Left hindlimb (tissue), 1 donor: ENCODE measurements at places on chromosomes 4 and X.

DNA sequence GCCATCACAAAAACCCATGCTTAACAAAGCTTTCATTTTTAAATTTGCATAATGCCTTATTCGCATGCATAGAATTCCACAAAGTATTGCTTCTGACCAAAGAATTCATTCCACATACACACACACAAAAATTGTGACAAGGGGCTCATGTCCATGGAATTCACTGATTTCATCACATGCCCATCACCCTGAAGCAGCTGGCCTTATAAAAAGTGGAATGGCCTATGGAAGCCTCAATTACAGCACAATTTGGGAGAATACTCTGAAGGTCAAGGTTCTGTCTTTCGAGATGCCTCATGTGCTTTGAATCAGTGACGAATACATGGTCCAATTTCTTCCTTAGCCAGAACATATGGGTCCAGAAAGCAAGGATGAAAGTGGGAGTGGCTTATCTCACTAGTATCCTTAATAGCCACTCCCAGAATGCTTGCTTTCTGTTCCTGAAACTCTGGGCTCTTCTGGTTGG is 165.7 kb downstream of the KDR start:
- no peak for DNase-seq

DNA sequence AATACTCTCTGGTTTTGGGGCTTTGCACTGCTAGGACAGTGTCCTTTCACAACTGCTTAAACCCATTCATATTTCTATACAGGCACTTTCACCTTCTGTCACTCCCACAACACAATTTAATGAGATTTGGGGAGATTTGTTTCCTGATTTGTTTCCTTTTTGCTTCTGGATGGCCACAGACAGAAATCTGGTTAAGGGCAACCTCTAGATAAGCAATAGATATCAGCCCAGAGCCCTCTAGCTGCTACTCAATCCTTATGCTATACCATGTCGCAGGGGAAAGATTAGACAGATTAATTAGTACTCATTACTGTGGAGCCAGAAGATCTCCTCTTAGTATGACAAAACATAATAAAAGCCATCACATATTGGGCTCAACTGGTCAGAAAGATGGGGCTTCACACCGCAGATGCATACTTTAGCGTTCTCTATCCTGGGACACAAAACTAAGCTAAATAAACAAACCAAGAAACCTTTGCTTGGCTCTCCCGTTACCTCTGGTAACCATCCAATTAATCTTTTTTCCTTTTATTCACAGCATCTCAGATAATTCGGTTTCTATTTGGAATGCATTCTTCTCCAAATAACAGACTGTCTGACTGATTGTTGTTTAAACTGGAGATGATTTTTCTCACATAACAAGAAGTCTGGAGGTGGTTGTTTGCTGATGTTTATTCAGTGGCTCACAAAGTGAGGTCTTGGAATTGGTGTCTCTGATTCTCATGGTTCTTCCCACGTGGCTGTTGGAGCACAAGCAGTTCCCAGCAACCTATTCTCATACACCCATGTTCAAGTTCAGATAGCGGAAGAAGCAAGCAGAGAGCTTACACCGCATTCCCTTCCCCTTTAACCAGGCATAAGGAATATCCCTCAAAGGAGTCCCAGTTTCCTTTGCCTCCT is 41.0 kb upstream of the ZNF330 start:
- no peak for DNase-seq

- DNase-seq = no peak
These were observed 248.7 kb downstream of the ARHGAP10 start for GRCh38 chr4:147980586-147980985.

GRCh38 chrX:154549766-154550165 is 2.3 kb downstream of the IKBKG start:
- no peak for DNase-seq

DNA sequence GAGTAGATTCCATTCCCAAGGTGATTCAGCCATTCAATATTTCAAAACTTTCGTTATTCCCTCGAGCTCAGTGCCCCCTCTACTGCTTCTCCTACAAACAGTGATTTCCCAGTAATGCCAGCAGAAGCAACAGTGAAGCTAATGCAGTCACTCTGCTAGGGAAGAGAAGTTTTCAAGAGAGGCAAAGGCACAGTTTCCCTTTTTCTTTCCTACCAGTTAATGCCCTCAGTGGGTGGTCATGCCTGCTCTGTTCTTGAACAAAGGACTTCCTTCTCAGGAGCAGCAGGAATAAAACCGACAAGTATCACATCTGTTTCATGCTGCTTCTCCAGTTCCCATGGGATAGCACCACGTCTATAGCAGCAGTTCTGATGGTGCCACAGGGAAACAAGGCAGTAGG is 317.2 kb downstream of the TENM3 start:
- DNase-seq = no peak

- DNase-seq = no peak
These were observed 131.8 kb downstream of the SCFD2 start for GRCh38 chr4:53234111-53234510.

DNA sequence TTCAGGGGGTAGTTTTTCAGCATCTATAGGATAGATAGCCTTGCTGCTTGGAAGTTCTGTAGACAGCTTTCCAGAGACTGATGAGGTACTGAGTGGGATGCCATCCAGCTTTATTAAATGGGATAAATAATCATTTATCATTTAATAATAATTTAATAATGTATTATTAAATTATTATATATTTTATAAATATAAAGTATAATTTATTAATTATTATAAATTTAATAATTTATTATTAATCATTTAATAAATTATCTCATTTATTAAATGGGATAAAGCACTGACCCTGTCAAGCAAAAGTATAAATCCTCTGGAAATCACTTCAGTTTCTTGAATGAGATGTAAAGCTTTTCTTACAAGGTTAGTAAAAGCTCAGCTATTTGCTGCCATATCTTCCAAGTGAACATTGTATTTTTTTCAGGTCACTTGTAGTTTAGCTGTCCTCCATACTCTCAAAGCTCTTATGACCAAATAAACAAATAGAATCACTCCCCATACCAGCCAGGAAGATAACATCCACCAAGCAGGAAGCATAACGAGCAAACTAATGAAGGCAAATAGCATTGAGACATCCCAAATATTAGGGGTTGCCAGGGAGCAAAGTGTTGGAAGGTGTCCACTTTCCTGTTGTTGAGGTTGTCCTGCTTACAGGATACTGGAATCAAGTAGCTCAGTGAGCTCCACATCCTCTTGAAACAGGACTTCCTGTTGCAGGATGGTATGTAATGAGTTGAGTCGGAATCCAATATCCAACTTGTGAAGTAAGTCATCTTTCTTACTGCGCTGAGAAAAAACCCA is 88.9 kb downstream of the ZNF674 start:
- DNase-seq = no peak

DNA sequence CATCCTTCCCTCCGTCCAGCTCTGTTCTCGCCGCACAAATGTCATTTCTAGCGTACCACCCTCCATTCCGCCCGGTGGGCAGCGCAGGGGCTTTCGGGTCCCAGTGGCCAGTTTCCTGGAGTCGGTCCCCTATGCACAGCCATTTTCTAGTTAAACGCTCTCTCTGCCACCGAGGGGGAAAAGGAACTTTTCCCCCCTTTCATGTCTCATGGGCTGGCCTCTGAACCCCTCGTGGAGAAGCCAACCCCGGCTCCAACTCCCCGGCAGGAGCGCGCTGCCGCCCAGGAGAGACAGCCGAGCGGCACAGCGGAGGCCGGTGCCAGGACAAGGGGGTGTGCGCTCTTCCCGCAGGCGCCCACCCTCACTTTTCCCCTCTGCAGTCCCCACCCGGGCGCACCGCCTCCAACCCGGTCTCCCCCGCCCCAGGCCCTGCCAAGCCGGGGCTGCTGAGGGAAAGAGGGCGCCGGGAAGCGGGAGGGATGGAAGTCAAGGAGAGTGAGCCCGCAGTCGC is 662 bp downstream of the APBB2 start:
- peak; percentile 58 for DNase-seq

- DNase-seq = peak; percentile 36
These were observed 1.5 kb upstream of the SLC16A2 start for GRCh38 chrX:74419864-74420195.

DNA sequence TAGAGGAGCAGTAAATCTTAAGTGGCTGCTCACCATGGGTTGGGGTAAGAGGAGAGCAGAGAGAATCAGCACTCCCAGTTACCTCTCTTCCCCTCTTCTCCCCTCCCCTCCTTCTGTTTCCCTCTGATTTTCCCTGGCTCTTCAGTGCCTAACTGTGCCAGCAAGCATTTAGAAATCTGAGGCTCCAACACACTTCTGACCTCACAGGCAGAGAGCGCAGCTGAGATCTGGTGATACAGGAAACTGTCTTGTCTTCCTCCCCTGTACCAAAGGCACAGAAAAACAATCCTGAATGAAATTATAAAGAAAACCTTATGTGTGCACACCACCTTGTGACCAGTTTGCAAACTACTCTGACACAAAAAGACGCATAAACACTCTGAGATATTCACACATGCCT is 82.4 kb upstream of the SMIM10 start:
- no peak for DNase-seq

DNA sequence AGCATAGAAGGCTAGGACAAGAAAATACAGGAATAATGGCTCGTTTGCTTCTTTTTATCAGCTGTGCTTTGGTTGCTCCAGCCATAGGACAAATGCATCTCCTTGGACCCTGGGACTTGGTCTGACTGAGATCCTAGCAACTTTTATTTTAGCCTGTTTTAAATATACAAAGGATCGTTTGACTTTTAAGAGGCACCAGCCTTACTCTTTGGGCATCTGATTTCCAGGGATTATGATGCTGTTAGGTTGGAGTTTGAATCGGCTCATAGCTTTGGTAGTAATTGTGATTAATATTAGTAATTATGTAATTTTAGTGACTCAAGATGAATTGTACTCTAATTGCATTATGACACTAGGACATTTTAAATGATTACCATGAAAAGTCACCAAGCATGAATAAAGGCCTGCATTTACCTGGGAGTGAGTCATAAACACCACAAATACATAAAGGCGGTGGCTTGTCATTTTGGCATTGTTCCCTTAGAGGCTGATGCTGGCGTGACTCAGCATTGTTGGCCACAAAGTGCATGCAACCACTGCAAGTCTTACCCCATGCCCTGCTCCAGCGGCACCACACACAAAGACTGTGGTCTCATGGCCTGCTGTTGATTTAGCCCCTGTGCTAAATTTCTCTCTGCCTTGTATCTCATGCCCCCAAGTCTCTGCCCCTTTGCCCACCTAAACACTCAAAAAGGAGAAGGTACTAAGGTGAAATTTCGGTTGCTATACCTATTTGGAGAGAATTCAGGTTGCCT is 12.4 kb downstream of the GPAT3 start:
- DNase-seq = no peak

DNA sequence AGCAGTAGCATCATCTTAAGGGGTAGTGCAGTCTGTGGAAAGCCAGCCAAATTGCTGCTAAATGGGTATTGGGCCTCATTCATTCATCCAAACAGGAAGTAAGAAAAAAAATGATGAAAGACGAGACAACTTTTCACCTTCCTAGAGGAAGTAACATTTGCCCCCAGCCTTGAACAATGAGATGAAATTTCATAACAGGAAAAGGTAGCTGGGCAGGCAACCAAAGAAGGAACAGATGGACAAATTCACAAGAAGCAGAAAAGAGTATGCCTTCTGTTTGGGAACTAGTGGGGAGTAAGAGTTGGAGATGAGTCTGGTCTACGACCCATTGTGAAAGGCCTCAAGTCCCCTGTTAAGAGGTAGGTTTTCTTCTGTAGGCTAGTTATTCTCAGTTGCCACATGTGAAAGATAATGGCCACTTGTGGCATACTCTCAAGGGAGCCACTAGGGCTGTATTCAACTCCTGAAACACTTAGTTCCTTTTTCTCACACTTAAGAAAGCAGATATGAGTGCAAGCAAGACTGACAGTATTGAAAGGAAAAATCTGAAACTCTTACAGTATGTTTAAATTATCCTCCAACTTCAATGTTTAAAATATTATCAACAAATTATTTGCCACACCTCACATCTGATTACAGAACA is 190.4 kb downstream of the AR start:
- DNase-seq = no peak

- DNase-seq = no peak
These were observed 14.5 kb downstream of the IQSEC2 start for GRCh38 chrX:53266914-53267313.

DNA sequence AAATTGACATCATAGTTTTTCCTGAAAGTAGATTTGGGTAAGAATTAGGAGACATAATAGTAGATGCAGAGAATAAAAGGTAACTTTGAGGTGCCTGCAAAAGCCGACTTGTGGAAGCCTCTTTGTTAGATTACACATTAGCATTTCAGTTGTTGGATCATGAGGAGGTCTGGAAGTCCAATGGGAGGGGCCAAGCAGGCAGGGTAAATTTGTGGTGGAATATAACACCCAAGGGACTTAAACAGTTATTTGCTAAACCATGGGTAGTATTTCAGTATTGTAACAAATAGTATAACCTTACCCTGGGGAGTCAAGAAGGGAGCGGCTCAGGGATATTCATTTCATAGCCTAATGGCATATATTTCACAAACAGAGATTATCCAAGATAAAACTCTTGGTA is 810.7 kb upstream of the AMOT start:
- no peak for DNase-seq

GRCh38 chr4:45063696-45064095 is 337.3 kb upstream of the GNPDA2 start:
- DNase-seq = no peak

DNA sequence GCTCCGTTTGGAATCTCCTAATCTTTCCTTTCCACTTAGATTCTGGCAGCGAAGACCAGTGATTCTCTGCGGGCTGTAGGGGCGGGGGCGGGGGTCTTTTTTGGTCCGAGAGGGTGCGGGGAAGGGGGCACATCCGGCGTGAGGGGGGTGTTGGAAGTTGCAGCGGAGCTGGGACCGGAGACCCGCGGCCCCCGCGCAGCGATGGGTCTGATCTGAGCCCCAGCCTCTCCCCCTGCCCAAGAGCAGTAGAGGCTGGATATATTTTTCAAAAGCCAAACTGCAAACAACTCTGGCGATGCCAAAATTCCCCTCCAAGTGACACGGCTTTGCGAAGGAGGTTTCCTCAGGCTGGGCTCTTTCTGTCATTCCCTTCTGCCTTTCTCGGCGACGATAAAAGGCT is 355 bp downstream of the GRID2 start:
- DNase-seq = peak; percentile 42

- no peak for DNase-seq
These were observed 34.7 kb downstream of the P2RY8 start for GRCh38 chrX:1502241-1502640.

- DNase-seq = no peak
These were observed 1.7 kb upstream of the KDR start for GRCh38 chr4:55127053-55127452.

GRCh38 chr4:163243297-163243981 is 76.7 kb upstream of the NAF1 start:
- DNase-seq = no peak
